ENCODE measurements at places on chromosomes 4 and X.

DNA sequence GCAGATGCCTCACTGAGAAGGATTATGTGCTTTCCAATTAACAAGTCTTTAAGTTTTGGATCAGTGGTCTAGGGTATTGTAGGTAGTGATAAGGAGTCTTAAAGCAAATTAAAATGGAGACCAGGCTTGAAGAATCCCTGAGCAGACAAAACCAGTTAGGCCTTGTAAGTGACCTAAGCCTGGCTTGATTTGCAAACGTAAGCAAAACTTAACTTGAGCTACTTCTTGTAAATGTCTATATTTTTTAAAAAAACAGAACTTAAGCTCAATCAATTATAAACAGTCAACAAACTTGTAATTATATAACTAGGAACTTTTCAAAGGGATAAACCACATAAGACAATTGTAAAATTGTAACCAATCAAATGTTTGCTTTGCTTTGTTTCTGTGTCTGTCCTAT, 72.7 kb upstream of the NALF2 start:
- no peak for DNase-seq

- peak; percentile 62 for DNase-seq
Observed at GRCh38 chr4:39626261-39626660, 12.4 kb downstream of the SMIM14 start.

DNA sequence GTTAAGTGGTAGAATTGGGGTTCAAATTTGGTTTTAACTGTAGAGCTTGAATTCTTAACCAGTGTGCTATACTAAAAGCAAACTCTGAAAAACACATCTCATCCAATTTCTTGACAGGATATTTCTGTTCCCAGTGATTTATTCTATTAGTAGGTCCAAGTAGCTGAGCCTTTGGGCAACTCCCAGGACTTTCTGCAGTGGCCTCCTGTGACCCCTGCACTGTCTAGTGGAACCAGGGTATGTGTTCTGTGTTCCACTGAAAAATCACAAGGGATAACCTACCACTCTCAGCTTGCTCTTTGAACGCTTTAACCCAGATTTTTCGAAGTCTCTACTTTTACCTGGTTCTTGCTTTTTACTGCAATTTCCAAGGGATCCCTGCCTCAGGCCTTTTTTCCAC, 58.0 kb upstream of the SCOC start:
- DNase-seq: no peak

DNA sequence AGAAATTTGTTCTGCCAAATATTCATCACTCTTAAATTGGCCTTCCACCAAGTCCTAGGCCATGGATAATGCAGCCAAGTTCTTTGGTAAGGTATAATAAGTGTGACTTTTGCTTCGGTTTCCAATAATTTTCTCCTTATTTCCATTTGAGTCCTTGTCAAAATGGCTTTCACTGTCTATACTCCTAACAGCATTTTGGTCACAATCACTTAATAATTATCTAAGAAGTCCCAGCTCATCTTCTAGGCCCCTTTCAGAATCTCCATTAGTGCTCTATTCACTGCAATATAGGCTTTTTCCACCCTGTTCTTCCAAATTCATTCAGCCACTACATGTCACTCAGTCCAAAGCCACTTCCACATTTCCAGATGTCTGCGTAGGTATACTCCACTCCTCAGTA, 51.0 kb upstream of the SPIN4 start:
- no peak for DNase-seq

- peak; percentile 64 for DNase-seq
Observed at GRCh38 chrX:78957768-78958130, 12.6 kb downstream of the P2RY10 start.

Data from GM06990 (cell line).